ENCODE measurements at places on chromosomes 4 and X.

DNA sequence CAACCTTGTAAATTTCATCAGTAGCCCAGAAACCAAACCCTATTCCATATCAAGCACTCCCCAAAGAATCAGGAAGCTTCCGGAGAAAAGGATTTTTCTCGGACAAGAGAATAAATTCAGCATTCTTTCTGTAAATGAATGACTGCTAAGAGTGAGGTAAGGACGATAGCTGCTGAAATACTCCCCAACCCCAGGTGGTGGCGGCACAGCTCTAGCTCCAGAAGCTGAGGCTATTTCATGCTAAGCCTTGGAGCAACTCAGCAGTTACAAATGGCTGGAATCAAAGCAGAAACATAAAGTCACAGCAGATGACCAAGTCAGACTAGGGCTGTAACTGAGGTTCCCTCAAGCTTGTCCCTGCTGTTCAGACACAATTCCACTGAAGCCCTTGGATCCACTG is 13.9 kb upstream of the PCDH19 start:
- no peak for DNase-seq

DNA sequence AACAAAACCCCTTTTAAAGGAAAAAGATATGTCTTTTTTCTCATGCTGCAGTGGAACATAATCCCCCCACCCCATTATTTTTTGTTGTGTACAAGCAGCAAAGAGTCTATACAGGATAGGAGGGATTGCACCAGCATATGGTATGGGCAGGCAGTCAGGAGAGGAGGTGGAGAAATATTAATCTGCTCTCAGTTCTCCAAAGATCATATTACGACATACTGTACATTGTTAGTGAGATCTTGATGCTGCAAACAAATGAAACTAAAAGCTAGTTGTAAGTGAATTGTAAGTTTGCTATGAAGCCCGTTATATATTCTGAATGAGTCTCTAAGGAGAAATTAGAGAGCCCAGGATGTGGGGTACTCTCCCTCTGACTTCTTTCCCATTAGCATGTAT is 75.3 kb downstream of the RAPGEF2 start:
- no peak for DNase-seq

DNA sequence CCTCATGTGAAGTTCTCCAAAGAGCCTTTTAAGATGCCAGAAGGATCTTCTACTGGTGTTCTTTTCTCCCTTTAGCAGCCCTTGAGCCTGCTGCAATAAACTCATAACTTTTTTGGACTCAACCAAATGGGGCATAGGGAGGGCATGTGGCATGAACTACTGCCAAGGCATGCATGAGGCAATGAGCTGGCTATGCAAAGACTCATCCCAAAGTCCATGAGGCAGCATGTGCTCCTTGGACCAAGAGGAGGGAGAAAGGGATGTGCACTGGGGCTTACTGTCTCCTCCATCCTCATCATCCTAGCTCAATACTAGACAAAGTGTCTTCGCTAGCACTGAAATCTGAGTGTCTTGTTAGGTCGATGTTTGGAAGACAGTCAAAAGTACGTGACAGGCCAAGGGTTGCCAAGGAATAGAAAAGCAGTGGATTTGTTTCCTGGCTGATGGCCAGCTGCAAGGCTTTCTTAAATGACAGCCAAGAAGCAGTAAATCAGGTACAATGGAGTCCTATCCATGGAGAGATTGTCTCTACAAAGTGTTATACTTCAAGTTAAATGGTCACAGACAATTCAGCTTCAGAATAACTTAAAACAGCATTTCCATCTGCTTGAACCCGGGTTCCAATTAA is 44.5 kb upstream of the ATXN3L start:
- no peak for DNase-seq

DNA sequence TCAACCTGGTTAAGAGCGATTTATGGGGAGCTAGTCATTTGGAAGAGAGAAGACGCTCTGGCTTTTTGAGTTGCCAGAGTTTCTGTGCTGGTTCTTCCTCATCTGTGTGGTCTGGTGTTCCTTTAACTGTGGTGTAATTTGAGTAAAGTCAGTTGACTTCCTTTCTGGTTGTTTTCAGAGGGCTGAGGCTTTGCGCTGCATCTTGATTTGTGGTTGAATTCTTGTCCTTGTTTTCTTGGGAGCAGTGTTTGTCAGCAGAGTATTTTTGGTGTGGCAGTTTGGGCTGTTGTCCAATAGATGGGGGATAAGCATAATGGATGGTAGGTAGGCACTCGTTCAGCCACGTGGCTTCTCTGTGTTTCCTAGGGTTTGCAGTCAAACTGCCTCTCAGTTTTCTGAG is 2143.2 kb upstream of the TENM3 start:
- DNase-seq: no peak

DNA sequence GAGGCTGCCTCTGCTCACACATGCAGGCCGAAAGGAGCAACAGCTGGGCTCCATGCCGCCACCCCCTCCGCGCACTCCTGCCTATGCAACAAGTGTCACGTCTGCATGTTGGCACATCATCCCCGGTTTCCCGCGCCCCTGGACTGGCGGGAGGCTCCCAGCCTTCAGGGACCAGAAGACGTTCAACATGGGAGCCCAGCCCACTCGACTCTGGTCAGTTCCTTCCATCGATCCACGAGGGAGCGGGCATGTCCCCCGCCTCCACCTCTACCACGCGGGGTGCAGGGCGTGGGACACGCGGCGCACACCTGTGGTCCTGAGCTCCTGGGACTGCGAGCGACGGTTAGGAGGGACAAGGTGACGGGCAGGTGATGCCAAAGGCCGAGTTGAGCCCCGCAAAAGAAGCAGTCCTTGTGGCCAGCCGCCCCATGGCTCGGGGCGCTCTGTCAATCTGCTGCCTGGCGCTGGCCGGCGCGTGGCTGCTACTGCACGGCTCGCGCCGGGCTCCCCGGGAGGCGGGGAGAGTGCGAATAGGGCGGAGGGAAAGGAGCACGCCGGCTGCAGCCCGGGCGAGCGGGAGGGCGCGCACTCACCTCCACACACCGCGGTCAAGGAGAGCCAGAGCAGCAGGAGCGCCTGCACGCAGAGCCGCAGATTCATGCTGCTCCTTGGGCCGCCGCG is 645 bp downstream of the APLN start:
- DNase-seq: no peak

DNA sequence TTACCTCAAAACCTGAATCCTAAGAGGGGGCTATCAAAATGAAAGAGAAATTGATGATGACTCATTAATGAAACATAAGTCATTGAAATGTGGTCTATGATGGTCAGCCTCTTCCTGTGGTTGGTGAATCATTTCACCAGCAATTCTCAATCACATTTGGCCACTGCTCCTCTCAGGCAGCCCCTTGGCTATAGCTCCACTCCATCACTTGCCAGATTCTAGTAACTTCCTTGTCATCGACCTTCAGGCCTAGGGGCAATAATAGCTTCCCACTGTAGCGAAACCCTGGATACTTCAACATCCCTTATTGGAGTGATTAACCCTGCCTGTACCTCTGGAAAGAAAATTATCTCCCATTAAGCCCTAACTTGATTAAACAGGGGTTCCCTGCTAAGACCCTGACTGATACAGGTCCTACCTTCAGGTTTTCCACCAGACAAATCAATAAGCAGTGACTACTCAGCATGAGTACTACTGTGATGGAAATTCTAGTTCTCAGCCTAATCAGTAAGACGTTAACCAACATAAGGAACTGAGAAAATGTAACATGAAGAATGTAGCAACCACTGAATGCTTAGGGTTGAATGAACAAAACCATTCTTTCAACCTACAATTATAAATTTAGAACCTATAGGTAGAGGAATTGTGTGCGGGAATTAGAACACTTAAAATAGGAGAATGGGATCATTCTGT is 30.4 kb downstream of the ADH7 start:
- DNase-seq: no peak

DNA sequence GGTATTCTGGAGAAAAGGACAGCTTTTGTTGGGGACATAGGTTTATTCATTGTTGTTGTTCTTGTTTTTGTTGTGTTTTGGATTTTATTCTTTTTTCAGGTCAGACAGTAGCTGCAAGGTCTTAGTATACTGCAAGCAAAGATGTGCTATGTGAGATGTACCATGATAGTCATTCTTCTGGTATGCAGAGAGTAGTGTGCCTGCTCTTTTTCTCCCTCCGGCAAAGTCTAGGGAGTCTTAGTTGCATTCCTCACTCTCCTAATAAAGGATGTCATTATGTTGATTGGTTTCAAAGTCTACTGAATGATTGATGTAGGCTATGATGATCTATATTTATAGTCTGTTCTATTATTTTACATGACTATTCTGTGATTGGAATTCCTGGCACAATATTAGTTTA is 119.9 kb upstream of the POF1B start:
- no peak for DNase-seq

GRCh38 chr4:177239477-177239876 is 70.2 kb upstream of the NEIL3 start:
- DNase-seq: no peak

GRCh38 chr4:108355186-108355901 is 186.6 kb upstream of the LEF1 start:
- no peak for DNase-seq

DNA sequence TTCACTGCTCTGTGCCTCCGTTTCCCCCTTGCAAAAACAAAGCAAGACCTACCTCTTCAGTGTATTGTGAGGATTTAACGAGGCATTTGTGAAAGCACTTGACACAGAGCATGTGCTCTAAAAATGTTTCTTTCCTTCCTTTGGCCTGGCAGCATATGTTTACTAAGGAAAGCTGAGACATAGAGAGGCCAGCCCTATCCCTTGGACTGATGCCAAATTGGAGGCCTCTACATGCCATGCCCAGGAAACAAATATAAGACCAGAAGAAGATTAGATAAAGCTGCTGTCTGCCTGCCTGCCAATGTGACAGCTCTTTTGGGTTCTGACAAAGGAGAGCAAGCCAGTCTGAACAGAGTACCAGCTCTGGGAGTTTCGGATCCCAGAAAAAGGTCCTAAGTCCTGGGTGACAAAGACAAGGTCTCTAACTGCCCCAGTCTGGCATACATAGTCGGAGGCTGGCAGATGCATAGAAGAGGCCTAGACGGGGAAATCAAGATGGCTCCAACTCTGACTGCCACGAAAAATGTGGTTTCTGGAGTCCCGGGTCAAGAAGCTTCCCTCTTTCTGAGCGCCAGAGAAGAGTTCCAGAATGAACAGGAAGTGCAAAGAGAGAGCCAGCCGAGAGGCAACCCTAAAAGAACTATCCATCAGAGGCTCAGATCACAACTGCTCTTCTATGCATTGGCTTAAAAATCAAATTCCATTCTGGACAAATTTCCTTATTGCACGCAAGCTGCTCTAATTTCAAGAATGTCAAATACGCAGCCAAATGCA is 25.8 kb downstream of the OTUD6A start:
- no peak for DNase-seq

DNA sequence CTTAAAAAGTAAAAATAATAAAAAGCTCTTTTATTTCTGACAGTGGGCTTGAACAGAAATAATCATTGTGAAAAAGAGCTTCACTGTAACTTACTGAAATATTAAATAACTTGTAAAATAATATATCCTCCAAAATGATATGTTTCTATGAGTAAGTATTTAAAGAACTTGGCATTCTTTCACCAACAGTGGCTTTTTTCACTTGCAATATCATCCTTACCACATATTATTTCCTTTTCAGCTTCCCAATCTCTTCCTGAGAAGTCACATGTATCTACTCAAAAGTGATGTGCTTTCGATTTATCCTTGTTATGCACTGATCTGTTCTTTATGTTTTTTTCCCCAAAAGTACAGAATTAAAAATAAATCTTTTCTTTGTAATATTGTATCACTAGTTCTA is 2.2 kb upstream of the PCDH18 start:
- DNase-seq: no peak

GRCh38 chr4:2048831-2049230 is 10.3 kb upstream of the NAT8L start:
- DNase-seq: no peak

- no peak for DNase-seq
These were observed 68.1 kb downstream of the UCHL1 start for GRCh38 chr4:41324861-41325260.

- DNase-seq: no peak
These were observed 313.3 kb downstream of the PPP3CA start for GRCh38 chr4:101033986-101034385.

DNA sequence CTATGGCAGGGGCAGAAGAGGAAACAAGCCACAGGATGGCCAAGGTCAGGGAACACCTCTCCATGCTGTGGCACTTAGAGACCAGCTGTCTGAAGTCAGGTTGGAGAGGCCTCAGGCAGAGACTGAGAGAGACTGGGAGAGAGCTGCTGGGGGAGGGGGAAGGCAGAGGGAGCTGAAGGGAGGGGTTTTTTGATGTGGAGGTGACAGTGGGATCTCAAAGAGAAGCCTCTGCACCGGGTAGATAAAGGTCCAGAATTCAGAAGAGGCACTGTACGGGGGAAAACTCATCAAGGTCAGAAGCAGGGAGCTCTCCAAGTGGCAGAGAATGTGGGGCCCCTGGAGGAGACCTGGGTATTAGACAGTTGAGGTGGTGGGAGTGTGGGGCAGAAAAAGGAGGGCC is 41.6 kb upstream of the HMGB3 start:
- DNase-seq: no peak

GRCh38 chr4:73606465-73606974 is 13.7 kb downstream of the RASSF6 start:
- no peak for DNase-seq

DNA sequence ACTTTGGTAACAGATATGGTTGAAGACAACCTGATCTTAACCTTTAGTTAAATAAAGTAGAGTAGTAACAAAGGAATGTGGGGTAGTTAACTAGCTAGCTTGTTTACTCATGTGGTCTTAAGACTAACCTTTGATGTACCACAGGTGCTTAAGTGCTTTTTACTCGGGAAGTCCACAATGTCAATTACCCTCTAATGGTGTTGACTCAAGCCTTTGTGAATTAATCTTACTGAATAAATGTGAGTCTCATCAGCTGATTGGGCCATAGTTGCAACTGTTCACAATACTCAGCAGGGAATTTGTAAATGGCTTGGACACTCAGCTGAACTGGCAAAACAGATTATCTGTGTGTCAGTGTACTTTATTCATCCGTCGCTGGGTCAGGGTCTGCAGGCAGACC is 119.0 kb upstream of the UGT8 start:
- no peak for DNase-seq

- no peak for DNase-seq
These were observed 74.4 kb downstream of the SORCS2 start for GRCh38 chr4:7266525-7267292.

DNA sequence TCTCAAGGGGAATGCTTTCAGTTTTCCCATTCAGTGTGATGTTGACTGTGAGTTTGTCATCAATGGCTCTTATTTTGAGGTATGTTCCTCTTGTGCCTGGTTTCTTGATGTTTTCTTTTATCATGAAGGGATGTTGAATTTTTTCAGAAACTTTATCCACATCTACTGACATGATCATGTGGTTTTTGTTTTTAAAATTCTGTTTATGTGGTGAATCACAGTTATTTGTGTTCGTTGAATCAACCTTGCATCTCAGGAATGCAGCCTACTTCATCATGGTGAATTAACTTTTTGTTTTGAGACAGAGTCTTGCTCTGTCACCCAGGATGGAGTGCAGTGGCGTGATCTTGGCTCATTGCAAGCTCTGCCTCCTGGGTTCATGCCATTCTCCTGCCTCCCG is 263.1 kb upstream of the KLF3 start:
- no peak for DNase-seq

DNA sequence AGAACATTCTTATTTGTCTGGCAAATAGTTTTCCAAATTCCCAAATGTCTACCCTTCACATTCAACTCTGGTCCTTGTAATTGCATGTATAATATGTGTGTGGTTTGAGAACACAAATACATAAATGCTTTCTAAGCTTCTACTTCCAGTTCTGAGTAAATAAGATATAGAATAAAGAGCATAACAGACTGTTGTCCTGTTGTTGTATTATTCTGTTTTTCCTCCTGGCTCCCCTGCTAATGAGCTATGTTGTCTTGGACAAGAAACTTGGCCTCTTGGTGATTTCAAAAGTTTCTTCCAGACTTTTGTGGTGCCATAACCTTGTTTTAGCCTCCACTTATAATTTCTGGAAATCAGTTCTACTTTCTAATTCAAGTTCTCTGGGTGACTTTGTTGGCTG is 75.3 kb upstream of the USP38 start:
- DNase-seq: no peak
